AG20443 (cell line): ENCODE measurements at places on chromosomes 5 and 9.
A peak's percentile ranks its signal among the peaks of the same experiment; 100 is the strongest.

DNA sequence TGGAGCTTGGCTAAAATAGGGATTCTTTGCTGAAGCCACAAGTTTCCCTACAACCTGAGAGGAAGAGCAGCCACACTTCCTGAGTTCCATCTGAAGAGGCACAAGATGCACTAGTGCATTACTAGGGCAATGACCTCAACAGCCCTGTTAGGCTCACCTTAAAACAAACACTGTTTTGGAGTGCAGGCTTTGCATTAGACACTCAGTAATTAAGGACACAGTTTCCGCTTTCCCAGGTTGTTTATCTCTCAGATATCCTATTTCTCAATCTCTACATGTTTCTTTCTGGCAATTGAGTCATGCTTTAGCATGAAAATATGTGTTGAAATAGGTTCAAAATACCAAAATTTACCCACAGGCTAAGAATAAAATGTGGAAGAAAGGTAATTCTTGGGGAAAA, 34.2 kb downstream of the EMB start:
- no peak for DNase-seq

- DNase-seq: no peak
Observed at GRCh38 chr5:15290953-15291352, 209.0 kb upstream of the FBXL7 start.

GRCh38 chr5:172713113-172713808, 57.7 kb downstream of the DUSP1 start:
- DNase-seq: peak; percentile 77

DNA sequence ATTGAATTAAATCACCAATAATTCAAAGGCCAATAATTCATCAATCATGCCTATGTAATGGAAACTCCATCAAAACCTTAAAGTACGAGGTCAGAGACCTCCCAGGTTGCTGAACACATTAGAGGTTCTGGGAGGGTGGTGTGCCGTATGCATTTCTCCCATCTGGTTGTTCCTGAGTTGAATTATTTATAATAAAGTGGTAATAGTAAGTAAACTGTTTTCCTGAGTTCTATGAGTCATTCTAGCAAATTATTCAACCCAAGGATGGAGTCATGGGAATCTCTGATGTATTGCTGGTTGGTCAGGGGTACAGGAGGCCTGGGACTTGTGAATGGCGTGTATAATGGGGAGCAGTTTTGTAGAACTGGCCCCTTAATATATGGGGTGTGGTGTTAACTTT, 191.7 kb downstream of the CARTPT start:
- no peak for DNase-seq
